ENCODE measurements at places on chromosomes 2 and 18.

DNA sequence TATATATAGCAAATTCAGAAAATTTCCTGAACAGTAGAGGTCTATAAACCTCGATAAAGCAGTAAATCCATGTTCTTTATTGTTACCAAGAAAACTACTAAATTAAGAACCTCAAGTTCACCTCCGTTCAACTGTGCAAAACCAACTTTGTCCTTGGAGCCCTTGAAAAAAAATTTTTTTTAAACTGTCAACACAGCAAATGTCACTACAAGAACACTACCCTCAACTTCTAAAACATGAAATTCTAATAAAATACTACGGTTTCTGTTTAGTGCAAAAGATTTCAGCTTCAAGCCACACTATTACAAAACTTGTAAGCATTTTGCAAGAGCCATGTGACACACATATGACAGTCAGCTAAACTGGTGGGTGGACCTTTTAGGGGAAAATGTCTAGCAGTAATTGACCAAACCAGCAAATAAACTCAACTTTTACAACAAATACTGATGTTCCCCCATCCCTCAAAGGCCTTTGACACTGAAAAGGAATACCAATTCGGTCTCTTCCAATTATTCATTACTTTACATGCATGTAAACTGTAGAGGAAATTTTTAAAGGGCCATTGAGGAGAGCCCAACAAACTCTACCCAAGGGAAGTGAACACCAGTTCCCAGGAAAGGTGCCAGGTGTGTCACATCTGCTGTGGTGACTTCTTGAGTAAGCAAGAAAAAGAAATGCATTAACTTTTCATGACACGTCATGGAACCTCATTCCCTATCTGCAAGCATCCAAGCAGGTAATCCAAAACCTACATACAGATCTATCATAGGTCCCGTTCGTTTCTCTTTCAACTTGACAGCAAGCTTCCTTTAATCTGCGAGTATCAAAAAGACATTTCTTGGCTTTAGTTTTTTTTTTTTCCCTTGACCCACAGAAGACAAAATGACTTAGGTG is 1.4 kb downstream of the RAB1A start:
- peak; percentile 75 for DNase-seq

DNA sequence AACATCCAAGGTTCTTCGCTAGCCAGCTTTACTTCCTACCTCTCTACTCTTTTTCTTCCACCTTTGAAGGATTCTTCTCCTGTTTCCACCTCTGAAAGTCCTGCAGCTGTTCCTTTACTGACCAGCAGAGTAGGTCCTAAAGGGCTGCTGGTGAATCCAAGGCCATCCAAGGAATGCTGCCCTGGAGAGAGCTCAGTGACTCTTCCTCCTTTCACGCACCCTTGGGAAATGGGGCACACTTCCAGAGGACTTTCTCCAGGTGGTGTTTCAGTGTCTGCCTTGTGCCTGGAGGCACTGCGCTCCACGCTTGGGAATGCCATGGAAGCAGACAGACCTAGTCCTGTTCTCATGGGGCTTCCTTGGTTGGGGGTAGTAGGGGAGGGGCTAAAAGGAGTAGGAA is 45.4 kb downstream of the SLC16A14 start:
- DNase-seq: no peak

DNA sequence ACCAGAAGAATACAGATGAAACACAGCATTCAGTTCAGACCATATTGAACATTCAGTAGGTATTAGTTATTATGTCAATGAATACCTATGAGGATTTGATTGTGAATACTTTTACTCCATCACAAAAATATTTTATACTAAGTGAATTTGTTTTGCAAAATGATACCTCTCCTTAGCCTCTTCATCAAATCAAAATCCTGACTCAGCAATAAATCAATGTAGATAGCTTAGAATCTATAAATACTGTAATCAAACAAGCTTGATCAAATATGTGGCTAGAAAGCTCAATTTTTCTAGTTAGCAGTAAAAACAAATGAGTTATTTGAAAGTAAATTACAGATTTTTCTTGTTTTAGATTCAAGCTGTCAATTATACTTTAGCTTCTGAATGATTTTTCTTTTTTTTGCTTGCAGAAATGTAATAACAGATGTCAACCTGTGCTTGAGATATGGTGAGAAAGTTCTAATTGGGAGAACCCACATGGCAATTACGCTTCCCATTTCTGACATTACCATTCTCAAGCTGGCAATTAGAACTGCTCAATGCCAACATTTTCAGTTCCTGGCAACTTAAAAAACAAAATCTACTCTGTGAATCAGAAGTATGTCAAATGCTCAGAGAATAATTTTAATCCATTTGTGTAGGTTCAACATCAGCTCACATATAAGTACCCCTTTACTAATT is 109.6 kb downstream of the PRELID3A start:
- no peak for DNase-seq

GRCh38 chr2:9360110-9360509 is 63.2 kb downstream of the ITGB1BP1 start:
- DNase-seq: no peak

GRCh38 chr2:77018219-77018618 is 504.0 kb downstream of the LRRTM4 start:
- DNase-seq: no peak

- no peak for DNase-seq
These were observed 415.8 kb upstream of the ZEB2 start for GRCh38 chr2:144935736-144936135.

GRCh38 chr18:48199399-48199798 is 209.8 kb downstream of the ZBTB7C start:
- DNase-seq: no peak
